ENCODE measurements at places on chromosomes 6 and 20. TPM values are rescaled to one million over a fixed set of nuclear protein-coding genes. Genes with fewer than 3 reads are reported as not detected.

ULBP3 gene
- 5.0 TPM for total RNA-seq

NKAPL gene
- 1.2 TPM for total RNA-seq

CEP85L gene
- 12.9 TPM for total RNA-seq

WFDC2 gene
- total RNA-seq = 2,874 TPM

MAP3K5 gene
- total RNA-seq = 32.9 TPM

WFDC12 gene
- total RNA-seq = 1.4 TPM

ESR1 gene
- 5.2 TPM for total RNA-seq

UNC93A gene
- not detected for total RNA-seq

NANP gene
- 5.1 TPM for total RNA-seq

PAK5 gene
- 0.13 TPM for total RNA-seq

BPIFB2 gene
- not detected for total RNA-seq

OR2J3 gene
- not detected for total RNA-seq

DNPH1 gene
- 74.3 TPM for total RNA-seq

AIF1 gene
- 44.1 TPM for total RNA-seq

LAMA5 gene
- 342 TPM for total RNA-seq

TCF15 gene
- 0.63 TPM for total RNA-seq

RBPJL gene
- not detected for total RNA-seq

CALHM4 gene
- total RNA-seq = not detected

ME1 gene
- 3.3 TPM for total RNA-seq

PRR18 gene
- 0.19 TPM for total RNA-seq

IL17F gene
- total RNA-seq = not detected

ATRN gene
- total RNA-seq = 48.1 TPM

NKAIN2 gene
- total RNA-seq = 1.8 TPM

ZBTB2 gene
- 11.2 TPM for total RNA-seq

UBD gene
- 33.5 TPM for total RNA-seq

PROCR gene
- total RNA-seq = 24.5 TPM

ZNF341 gene
- total RNA-seq = 2.6 TPM

ZSWIM3 gene
- total RNA-seq = 3.2 TPM

PDRG1 gene
- total RNA-seq = 10.4 TPM

CST2 gene
- total RNA-seq = not detected

ZNF391 gene
- 5.4 TPM for total RNA-seq

PCSK2 gene
- 0.22 TPM for total RNA-seq

DPPA5 gene
- not detected for total RNA-seq

DNAH8 gene
- 0.50 TPM for total RNA-seq

NOX3 gene
- not detected for total RNA-seq

DLL1 gene
- total RNA-seq = 11.9 TPM

CST11 gene
- total RNA-seq = not detected

SMLR1 gene
- 0.16 TPM for total RNA-seq

WFDC8 gene
- total RNA-seq = not detected

ZBP1 gene
- total RNA-seq = 3.7 TPM

AGER gene
- total RNA-seq = 13.0 TPM

FOXQ1 gene
- total RNA-seq = 33.6 TPM

LY6G5C gene
- 2.5 TPM for total RNA-seq

NRSN1 gene
- not detected for total RNA-seq

WDR27 gene
- total RNA-seq = 45.0 TPM

FNDC11 gene
- total RNA-seq = 1.6 TPM

ANKRD66 gene
- total RNA-seq = not detected

KCNK16 gene
- total RNA-seq = not detected
